ENCODE measurements at places on chromosomes 12 and 14.
A peak's percentile ranks its signal among the peaks of the same experiment; 100 is the strongest.

- no peak for DNase-seq
These were observed 61.7 kb downstream of the PPP1R12A start for GRCh38 chr12:79873201-79873600.

DNA sequence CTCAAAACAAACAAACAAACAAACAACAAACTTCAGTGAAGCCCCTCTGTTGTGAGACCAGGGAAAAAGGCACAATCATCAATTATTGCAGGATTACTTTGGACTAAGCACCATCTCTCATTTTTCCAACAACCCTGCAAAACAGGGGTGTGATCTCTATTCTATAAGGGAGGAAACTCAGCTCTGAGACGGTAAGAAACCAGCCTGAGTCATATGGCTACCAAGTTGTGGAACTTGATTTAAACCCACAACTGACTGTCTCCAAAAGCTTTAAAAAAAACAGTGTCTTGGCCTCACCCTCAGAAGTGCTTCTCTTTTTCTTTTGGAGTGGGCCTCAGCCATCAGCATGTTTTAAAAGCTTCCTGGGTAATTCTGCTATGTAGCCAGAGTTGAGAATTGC is 49.8 kb downstream of the RIN3 start:
- no peak for DNase-seq

DNA sequence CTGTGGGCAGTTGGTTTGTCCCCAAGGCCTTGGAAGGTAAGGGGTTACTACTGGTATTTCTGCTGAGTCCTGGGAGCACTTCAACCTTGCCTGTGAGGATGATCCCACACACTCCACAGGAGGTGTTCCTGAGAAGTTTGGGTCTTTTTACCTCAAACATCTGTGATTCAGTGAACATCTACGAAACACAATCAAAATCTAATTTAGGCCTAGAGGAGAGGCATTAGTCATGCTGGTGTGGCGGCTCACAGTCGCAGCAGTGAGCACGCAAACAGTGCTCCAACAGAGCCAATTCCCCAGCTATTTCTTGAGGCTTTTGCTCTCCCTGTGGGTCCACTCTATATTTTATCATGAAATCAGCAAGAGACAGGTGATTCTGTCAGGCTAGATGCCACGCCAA is 107.6 kb downstream of the APAF1 start:
- DNase-seq: no peak

DNA sequence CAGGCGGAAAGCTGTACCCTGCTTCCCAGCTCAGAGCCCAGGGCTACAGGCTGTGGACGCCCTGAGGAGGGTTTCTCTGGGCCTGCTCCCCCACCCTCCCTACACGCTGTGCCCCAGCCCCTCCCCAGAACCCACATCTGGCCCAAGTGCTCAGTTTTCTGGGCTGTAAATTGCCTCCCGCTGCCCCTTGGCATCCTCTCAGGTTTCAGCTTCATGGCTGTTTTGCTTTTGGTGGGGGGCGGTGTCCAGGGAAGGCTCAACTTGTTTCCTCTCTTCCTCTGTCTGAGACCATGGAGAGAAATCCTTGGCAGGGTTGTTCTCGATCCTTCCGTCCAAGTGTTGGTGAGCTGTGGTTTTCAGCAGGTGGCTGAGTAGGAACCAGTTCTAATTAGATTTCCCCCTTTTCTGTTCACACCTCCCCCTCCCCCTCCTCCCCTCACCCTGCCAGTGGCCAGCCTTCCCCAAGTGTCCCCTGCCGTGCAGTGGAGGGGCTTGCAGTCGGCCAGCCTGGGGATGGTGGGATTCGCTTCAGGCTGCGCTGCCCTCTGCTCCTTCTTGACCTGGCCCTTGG is 61.8 kb downstream of the TSPAN9 start:
- no peak for DNase-seq

GRCh38 chr12:65510584-65511050 is 232.1 kb downstream of the MSRB3 start:
- DNase-seq: peak; percentile 81

- DNase-seq: no peak
These were observed 5.2 kb upstream of the HSP90B1 start for GRCh38 chr12:103924761-103925641.

GRCh38 chr12:103455020-103455763 is 40.6 kb downstream of the C12orf42 start:
- no peak for DNase-seq

DNA sequence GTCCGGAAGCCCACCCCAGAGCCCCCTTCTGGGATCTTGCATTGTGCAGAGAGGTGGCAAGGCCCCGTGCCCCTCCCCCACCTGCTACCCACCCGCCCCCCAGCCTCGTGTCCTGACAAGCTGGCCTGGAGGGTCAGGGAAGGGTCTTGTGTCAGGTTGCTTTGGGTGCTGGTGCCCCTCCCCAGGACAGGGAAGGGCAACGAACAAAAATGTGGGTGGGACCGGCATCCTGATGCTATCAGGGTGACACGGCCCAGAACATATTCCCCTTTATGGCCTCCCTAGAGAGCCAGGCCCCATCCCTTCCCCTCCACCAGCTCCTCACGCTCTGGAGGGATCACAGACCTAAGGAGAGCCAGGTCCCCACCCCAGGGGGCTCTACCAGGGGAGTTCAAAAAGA is 38.7 kb upstream of the TMEM179 start:
- no peak for DNase-seq

DNA sequence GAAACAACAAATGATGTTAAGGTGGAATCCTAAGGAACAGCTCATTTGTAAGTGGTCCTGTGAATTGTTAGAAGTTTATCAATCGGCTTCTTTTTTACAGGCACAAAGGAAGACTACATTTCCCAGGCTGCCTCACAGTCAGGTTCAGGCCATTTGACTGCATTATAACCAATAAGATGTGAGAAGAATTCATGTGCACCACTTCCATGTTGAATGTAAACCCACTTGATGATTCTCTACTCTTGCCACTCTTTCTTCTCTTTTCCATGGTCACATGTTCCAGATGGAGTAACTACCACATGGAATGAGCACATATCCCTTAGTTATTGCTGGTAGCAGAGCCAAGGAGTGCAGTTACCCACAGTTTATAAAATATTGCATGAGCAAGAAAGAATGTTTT is 67.1 kb upstream of the GZMB start:
- DNase-seq: no peak

DNA sequence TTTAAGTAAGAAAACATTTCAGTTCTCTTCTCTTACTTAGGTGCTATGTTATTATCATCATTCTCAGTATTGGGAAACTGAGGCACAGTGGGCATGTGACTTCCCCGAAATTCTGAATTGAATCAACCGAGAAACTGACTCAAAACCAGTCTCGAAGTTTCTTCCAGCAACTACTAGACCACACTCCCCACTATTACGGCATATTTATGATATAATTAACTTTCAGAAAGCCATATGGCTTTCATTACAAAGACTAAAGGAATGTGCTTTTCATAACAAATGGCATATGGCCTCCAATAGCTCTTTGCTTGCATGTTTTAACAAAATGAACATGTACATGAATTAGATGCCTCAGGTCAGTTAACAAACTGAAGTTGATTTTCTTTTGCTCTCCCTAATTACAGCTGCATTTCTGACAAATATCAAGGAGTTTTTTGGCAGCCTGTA is 182.9 kb upstream of the SLC38A2 start:
- no peak for DNase-seq

GRCh38 chr12:53098354-53098981 is 1.0 kb downstream of the IGFBP6 start:
- no peak for DNase-seq

GRCh38 chr12:26126340-26127284 is 1.8 kb upstream of the BHLHE41 start:
- peak; percentile 92 for DNase-seq

DNA sequence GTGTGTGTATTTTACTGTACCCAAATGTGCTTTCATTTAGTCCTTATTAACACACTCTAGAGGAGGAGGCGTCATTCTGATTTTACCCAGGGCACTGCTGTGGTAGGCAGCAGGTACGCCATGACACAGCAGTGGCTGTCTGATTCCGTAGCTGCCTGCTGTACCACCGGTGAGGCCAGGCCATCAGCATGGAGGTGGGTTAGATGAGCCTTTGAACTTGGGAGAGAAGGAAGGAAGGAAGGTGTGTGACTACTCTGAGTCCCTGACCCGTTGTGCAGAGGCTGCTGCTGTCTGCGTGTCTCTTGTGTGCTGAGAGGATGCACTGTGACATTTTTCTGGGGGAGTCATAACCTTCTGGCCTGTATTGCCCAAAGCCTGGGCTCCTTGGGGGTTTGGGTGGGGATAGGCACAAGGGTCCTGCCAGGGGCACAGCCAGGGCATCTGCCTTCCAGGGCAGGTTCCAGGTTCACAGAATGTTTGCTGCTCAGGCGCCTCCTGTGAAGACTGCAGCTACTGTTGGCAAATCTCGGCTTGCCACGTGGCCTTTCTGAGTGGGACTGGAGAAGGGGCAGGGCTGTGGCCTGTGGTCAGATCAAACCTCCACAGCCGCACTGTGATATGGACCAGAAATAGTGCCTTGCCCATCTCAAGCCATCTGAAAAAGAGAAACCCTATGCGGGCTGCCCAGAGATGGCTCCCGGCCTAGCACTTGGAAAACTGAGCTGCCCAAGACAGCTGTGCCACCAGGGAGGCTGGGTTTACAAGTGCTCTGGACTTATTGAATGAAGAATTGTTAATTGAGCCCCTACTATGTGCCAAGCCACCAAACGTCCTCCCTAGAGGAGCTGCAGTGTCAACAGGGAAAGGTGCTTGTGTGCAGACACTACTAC is 47.1 kb downstream of the MLXIP start:
- no peak for DNase-seq

DNA sequence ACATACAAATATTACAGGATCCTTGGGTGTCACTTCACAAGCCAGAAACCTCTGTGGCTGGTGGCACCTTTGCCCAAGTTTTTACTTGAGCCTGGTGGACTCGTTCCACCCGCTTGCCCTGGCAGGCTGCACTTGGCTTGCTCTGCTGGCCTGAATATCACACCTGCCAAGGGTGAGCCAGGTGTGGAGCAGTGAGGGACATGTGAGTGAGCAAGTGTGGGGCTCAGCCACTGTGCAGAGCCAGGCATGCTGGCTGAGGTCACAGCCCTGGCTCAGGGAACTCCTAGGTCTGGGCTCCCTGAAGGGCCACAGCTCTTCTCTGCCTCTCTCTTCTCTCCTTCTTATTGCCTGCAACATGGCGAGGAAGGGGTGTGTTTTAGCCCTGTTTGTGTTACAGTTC is 82.0 kb downstream of the SLC16A7 start:
- no peak for DNase-seq
